Activated T-helper 1 cell treated with anti-CD3 and anti-CD28 coated beads, Interleukin-2, amount 50 U/mL, for 16 hours (primary cell): ENCODE measurements at places on chromosomes 6 and 20.

DNA sequence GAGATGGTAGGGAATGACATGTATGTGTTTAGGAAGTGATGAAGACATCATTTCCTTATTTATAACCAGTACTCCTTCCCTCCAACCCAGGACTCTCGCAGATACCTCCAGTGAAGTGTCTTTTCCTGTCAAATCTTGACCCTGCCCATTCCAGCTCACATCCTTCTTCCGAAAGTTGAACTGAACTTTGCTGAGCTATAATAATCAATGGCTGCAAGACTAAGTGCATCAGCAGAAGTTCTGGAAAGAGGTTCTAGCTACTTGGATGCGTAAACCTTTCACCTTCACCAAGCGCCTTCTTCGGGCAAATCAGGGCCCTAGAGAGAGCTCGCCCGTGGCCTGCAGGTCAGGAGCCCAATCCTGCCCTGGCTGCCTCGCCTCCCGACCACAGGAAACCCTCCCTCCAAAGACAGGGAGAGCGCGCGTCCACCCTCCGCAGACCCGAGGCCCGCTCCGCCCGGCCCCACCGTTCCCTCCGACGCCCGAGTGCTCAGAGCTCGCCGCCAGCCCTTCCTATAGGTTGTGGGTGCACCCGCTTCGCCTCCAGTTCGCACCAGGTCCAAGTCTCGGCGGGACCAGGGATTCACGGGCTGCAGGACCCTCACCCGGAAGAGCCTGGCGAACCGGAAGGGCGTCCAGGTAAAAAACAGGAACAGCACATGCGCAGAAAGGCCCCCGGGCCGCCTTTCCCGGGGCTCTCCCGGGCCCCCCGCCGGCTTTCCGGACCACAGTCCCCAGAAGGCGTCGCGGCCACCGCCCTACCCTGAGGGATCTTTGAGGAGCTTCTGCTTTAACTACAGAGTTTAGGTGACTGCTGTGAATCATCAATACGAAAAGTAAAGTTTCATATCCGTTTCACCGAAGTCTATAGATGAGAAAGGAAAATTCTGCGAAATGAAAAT lies at the start of gene ZNF334:
ZNF334 (minus strand) TSS at position 617 of the 902 bp plus-strand sequence. CDS start 1,457 bp downstream, outside the sequence.
- DNase-seq: no peak

GRCh38 chr6:5478380-5478779 lies 217.1 kb downstream of the FARS2 start:
- no peak for DNase-seq

- DNase-seq: no peak
Measured at GRCh38 chr20:54234991-54235390, 27.1 kb downstream of the PFDN4 start.

GRCh38 chr20:23047738-23048214 lies 1.7 kb downstream of the THBD start:
- no peak for DNase-seq

DNA sequence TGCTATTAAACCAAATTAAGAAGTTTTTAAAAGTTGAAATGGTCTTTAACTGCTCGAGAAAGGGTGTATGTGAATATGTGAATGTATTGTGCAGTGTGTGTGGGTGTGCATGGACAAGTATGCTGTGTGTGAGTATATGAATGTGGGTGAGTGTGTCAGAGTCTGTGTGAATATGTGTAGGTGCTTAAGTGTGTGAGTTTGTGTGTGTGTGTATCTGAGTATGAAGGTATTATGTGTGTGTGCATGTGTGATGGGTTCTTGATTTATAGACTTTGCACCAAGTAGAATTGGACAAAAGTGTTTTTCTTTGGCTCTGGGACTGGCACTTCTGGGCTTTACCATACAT lies 21.6 kb downstream of the EYA2 start:
- DNase-seq: no peak

- no peak for DNase-seq
Measured at GRCh38 chr6:116969211-116969863, 92.3 kb downstream of the RFX6 start.

DNA sequence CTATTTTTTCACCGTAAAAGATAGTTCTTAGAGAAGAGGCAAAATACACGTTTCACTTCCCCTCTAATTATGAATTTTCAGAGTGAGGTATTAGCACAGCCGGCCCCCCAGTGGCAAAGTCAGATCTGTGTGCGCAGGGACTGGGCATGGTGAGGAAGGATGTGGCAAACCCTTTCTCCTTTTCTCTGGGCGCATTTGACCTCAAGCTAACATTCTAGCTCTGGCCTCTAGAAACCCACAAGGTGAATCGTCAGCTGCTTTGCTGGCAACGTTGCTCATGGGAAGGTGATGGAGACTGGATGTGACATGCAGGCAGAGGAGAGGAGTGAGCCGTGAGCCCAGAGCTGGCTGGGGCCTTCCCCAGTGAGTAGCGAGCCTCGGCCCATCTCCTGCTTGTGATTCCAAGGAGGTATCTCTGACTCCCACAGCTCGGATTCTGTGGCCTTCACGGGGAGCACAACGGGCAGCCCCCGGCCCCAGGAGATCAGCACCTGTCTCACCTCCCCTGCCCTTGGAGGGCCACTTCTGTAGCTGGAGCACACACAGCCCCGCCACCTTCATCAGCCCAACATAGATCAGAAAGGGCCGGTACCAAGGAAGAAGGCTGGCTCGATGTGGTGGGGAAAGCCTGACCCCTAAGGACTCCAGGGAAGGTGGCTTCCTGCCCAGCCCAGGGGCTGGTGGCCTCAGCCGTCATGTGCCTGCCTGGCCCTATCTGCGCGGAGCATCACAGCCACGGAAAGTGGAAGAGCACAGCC lies 152.8 kb downstream of the TAF4 start:
- DNase-seq: no peak

DNA sequence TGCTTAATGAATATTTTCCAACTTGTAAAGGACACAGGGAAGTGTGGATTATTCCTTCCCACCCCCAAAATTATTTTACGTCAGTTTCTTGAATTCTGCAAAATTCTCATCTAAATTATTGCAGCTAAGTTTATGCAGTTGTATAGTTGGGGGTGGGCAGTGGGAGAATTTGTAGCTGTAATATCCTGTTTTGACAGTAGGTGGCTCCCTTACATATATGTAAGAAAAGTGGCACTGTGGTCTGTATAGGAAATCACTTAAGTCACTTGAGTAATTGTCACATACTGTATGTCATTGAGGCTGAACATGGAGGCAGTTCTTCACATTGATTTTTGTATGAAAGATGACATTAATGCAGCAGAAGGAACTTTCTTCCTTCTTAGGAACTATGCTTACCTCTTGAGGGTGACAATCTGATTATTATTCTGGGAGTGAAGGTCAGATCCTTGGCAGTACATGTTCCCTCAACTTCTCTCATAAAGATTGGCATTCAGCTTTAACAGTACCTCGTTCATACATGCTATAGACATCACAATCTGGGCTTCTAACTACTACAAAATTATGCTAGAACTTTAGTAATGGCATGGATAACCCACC lies 14.6 kb upstream of the CFAP206 start:
- no peak for DNase-seq

GRCh38 chr20:20638878-20639277 lies 73.6 kb downstream of the RALGAPA2 start:
- no peak for DNase-seq

GRCh38 chr6:131652472-131652871 lies 15.4 kb downstream of the ENPP3 start:
- no peak for DNase-seq

DNA sequence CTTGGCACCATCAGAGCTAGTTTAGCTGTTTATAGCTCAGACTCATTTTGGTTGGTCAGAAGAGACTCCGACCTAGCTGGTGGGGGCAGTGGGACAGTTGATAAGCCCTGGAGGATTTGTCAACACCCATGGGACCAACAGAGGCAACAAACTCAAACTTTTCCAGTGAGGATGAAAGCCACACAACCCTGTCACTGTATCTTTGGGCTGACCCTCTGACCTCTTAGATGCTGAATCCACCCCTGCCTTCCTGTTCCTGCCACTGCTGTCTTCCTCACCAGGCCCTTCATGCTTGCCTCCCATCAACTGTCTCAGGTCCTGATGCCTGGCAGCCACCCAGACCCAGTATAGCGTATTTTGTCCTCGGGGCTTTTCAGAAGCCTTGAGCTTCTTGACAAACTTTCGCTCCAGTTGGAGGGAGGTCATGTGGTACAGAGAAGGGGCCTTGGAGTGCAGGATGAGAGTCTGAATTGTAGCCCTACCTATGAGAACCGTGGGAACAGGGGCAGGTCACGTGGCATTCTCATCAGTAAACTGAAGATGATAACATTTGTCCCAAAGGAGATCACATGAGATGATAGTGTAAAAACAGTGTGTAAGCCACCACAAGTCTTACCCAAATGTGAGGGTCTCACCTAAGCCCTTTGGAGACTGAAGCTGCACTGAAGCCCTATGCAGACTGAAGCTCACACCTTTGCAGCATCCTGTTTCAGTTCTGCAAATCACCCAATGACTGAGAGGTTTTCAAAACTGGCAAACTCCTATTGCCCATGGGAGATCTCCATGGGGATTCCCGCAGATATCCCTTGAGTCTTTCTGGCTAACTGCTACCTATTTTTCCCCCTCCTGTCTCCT lies 72.0 kb upstream of the F13A1 start:
- DNase-seq: no peak
